ENCODE measurements at places on chromosomes 13 and 19. TPM values are rescaled to one million over a fixed set of nuclear protein-coding genes. Genes with fewer than 3 reads are reported as not detected.

DNA sequence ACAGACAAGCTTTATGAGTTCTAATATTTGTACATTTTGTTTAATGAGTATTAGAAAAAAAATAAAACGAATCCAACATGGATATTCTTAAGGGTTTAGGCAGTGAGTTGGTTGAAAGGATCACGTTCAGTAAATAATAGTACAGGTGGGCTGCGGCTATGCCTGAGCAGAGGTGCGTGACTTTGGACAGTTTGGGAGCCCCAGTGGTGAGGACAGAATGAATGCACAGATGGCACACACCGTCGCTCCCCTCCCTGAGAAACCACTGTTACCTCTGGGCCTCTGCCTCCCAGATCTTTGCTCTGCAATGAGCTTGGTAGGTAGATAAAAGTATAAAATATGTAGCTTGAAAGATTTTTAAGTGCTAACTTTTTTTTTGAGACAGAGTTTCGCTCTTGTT, 153.3 kb downstream of the SIPA1L3 start:
- H3K27me3 ChIP-seq = no peaks in the 10 kb centered on the region
- H3K4me1 ChIP-seq = peaks cover 36% of the 10 kb centered on the region
- H3K36me3 ChIP-seq = no peaks in the 10 kb centered on the region

DNA sequence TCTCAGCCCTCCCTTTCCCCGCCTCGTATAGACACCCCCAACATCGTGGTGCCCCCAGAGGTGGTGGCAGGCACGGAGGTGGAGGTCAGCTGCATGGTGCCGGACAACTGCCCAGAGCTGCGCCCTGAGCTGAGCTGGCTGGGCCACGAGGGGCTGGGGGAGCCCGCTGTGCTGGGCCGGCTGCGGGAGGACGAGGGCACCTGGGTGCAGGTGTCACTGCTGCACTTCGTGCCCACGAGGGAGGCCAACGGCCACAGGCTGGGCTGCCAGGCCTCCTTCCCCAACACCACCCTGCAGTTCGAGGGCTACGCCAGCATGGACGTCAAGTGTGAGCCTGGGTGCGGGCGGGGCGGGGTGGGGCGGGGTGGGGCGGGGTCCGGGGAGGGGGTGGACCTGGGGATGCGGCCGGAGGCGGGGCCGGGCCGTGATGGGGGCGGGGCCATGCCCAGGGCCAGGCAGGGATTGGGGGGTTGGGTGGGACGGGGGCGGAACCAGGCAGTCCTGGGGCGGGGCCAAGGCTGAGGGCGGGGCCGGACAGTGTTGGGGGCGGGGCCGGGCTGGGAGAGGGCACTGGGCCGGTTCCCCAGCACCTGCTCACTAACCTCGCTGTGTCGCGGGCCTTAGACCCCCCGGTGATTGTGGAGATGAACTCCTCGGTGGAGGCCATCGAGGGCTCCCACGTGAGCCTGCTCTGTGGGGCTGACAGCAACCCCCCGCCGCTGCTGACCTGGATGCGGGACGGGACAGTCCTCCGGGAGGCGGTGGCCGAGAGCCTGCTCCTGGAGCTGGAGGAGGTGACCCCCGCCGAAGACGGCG, 7.8 kb downstream of the MAG start:
- H3K36me3 ChIP-seq = no peaks in the 10 kb centered on the region
- no peaks in the 10 kb centered on the region for H3K27me3 ChIP-seq
- no peak overlapping the region for H3K27ac ChIP-seq
- H3K4me1 ChIP-seq = peaks cover 6% of the 10 kb centered on the region

GRCh38 chr19:18157465-18158063, 4.6 kb downstream of the PIK3R2 start:
- H3K27me3 ChIP-seq = no peaks in the 10 kb centered on the region
- peak overlapping the region; percentile 13 for H3K4me3 ChIP-seq
- no peak for DNase-seq
- peaks cover 9% of the 10 kb centered on the region for H3K36me3 ChIP-seq
- H3K27ac ChIP-seq = peak overlapping the region; percentile 75

DNA sequence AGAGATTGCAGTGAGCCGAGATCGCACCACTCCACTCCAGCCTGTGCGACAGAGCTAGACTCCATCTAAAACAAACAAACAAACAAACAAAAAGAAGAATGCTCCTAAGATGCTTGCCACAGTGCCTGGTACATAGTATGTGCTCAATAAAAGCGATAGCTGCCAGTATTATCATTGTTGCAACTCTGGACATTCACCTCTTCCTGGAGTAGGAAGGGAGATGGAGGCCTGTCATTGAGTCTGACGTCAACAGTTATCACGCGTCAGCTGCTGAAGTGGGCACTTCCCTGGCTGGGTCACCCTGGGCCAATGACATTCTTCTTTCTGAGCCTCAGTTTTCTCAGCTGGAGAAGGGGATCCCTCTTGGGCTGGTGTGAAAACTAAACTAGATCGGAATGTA, 4.2 kb upstream of the PLAUR start:
- H3K27me3 ChIP-seq = peaks cover 11% of the 10 kb centered on the region
- DNase-seq = no peak
- no peak overlapping the region for H3K4me3 ChIP-seq
- no peaks in the 10 kb centered on the region for H3K36me3 ChIP-seq

DNA sequence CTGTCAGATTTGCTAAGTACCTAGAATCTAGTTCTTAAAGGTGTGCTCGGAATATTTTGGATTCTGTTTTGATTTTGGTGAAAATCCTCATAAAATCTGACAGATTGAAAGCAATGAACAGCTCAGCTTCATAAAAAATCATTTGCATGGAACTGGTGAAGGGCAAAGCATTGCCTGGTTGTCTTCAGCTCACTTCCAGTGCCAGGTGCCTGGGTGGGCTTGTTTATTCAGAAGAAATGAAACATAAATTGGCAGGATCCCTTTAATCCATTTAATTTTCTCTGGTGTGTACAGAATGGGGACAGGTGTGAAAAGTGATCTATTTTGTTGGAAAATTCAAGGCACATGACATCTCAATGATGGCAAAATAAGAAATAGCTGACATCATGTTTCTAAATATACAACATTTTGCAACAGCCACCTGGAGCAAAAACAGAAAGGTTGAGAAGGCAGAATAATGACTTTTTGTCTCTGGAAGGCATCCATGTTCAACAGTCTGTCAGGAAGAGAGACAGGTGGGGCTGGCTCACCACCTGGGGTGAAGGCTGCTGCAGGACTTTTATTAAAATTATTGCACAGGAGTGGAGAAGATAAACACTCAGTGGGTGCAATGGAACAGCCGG, 52.2 kb downstream of the RFC3 start:
- H3K27me3 ChIP-seq = no peaks in the 10 kb centered on the region
- no peak overlapping the region for H3K4me3 ChIP-seq
- peaks cover 8% of the 10 kb centered on the region for H3K4me1 ChIP-seq

GRCh38 chr19:40284501-40285352, at the start of gene AKT2:
TSS of gene AKT2 (minus strand) at chr19:40285345. CDS start at chr19:40265267, 20,078 bp downstream.
- H3K4me1 ChIP-seq = peaks cover 45% of the 10 kb centered on the region
- peak; percentile 74 for DNase-seq
- peak within 1 kb of the TSS; percentile 99 for H3K27ac ChIP-seq
- H3K4me3 ChIP-seq = peak within 1 kb of the TSS; percentile 86
- no peaks in the 10 kb centered on the region for H3K36me3 ChIP-seq
- H3K27me3 ChIP-seq = no peaks in the 10 kb centered on the region

GRCh38 chr13:43316281-43316680, 292.9 kb downstream of the DNAJC15 start:
- no peak overlapping the region for H3K4me3 ChIP-seq
- no peak for DNase-seq
- H3K36me3 ChIP-seq = no peaks in the 10 kb centered on the region
- peaks cover 22% of the 10 kb centered on the region for H3K4me1 ChIP-seq
- no peak overlapping the region for H3K27ac ChIP-seq

DNA sequence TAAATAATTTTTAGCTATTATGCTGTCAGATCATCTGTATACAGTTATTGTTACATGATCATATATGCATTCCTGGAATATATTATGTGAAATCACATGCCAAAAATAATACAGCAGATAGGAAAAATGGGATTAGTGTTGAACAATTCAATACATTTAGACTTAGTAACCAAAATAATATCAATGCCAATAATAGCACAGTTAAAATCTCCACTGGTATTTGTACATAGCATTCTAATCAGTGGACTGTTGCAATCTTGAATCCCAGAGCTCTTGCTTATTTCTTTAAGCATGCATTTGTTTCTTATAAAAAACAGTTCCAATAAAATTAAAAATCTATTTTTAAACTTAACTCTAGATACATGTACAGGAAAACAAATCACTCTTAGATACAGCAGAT, 2772.2 kb downstream of the PCDH9 start:
- DNase-seq = no peak
- no peaks in the 10 kb centered on the region for H3K27me3 ChIP-seq
- no peak overlapping the region for H3K4me3 ChIP-seq

- H3K27ac ChIP-seq = no peak overlapping the region
- DNase-seq = no peak
- H3K4me3 ChIP-seq = no peak overlapping the region
- H3K27me3 ChIP-seq = peaks cover 2% of the 10 kb centered on the region
- no peaks in the 10 kb centered on the region for H3K4me1 ChIP-seq
Measured at GRCh38 chr19:49468199-49468598, 5.8 kb upstream of the FLT3LG start.

DNA sequence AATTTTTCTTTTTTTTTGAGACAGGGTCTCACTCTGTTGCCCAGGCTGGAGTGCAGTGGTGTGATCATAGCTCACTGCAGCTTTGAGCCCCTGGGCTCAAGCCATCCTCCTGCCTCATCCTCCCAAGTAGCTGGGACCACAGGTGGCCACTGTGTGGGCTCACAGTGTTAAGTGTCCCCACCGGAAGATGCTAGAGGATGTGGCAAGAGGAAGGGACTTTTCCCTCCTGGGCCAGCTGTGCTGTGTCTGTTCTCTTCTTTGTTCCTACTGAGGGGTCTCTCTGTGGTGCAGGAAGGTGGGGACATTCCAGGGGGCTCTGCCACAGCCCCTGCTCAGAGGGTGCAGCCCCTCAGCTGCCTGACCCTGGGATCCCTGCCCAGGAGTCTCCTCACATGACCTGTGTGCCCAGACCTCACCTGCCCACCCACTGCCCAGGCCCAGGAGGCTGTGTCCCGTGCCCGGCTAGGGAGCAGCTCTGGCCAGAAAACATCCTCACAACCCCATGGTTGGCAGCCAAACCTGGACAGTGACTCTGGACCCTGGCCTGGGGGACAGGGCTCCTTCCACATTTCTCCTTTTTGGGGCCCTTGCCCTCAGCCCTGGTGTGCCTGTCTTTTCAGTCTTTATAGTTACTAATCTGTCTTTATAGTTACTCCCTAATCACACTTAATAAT, 14.4 kb upstream of the ANKRD10 start:
- peaks cover 26% of the 10 kb centered on the region for H3K27me3 ChIP-seq
- H3K4me1 ChIP-seq = no peaks in the 10 kb centered on the region
- H3K36me3 ChIP-seq = no peaks in the 10 kb centered on the region

Gene STK11
- 73.0 TPM for total RNA-seq

Gene FREM2
- total RNA-seq = 82.9 TPM

Measured in mesothelial cell of epicardium (in vitro differentiated cells).